CD4-positive, alpha-beta T cell treated with Interleukin-12 subunit alpha and Interleukin-12 subunit beta, for 1 hour (primary cell): ENCODE measurements at places on chromosomes 6 and 20.

DNA sequence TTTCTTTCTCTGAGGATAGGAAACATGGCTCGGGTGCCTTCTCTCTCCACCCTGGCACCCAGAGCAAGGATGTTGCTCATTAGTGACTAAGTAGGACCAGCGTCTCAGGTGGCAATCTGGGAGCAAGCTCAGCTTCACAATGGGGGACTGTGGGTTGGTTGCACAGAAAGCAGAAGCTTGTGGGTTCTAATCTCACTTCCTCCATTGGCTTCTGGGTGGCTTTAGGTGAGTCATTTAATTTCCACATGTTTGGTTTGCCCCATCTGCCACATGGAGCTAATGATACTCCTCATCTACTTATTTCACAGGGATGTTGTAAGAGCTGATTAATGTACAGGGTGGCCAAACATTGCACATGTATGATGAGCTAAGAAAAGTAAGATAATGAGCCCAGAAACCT is 54.8 kb upstream of the AKIRIN2 start:
- DNase-seq, result peak; percentile 39

DNA sequence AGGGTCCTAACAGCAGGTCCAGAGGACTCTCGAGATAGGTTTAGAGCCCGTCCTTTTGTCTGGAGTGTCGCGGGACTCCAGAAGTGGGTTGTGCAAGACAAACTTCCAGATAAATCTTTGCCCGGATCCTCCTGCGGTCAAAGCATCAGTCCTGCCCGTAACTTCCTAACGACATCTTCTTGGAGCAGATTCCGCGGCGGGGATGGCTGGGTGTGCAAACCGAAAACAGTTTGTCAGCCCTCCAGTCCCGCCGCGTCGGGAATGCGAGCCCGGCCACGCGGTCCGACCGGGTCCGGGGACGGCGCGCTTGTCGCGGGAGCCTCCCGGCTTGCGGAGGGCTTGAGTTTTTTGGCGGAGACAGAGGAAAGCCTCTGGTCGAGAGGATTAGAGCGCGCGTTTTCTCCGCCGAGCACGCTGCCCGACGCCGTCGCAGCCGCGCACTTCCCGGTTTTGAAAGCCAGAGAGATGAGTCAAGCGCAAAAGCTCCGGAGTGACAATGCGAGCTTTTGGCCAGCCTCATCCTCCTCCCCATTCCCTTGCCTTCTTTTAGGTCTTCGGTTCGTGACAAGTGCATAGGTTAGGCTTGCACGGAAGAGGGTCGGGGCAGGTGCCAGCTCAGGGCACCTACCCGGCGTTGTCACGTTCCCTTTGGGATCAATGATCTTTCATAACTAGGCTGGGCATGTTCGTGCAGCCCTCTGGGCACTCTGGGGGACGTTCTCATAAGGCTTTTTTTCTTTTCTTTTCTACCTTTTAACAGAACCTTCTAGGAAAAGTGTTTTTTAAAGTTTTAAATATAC is 91.3 kb upstream of the PRDM1 start:
- peak; percentile 50 for DNase-seq

- no peak for DNase-seq
Observed at GRCh38 chr6:78832091-78832808, 35.1 kb upstream of the IRAK1BP1 start.

GRCh38 chr20:47713878-47714450 is 71.3 kb downstream of the SULF2 start:
- DNase-seq, result no peak

DNA sequence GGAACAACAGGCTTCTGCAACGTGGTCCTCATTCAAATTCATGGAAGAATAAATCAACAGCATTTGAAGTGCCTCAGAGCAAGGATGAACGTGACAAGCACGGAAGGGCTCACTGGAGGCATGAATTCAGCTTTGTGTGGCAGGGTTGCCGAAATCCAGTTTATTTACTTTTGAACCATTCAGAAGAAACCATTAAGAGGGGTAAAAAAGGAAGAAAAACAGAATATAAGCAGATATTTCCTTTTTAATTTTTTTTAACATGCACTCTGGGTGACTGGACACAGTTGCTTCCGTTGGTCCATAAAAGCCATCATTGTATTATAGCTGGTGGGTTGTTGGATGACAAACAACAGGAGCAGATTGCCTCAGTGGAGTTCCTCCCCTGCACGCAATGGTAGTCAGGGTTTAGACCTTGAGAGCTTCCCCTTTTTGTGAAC is 17.3 kb upstream of the SNRPB2 start:
- no peak for DNase-seq

DNA sequence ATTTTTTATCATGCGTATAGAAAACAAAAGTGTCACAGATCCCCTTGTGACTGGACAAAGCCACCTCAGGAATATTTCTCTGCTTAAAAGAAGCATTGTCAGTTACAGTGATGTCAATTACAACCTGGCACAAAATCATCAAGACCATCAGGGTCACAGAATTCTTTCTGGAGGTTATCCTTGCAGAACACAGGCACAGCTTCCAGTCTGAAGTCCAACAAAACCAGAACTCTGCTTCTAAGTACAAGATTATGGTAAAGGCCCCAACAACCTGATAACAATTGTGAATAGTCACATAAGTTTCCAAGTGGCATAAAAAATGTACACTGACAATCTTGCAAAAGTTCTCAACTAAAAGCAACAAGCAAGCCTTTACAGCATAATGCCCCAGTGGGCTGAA is 21.0 kb downstream of the PLAGL2 start:
- DNase-seq, result no peak

DNA sequence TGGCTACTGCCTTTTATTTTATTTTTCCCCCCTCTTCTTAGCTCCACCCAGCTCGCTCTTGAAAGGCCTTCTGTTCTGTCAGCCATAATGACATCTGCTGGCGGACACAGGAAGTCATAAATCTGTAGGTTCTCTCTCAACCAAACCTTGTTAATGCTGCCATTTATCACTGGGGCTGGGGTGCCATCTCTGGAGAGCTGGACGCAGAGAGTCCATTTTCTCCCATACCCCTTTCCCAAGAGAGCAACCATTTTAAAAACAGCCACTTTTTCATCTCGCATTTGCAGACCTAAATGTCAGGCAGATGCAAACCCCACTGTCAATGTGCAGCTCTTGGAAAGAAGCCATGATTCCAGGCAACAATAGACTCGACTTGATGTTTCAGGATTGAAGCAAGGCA is 13.0 kb upstream of the TSHZ2 start:
- DNase-seq, result no peak

- DNase-seq, result no peak
Observed at GRCh38 chr20:40467067-40467466, 222.0 kb downstream of the MAFB start.

GRCh38 chr6:144896289-144896688 is 611.2 kb downstream of the UTRN start:
- DNase-seq, result no peak

DNA sequence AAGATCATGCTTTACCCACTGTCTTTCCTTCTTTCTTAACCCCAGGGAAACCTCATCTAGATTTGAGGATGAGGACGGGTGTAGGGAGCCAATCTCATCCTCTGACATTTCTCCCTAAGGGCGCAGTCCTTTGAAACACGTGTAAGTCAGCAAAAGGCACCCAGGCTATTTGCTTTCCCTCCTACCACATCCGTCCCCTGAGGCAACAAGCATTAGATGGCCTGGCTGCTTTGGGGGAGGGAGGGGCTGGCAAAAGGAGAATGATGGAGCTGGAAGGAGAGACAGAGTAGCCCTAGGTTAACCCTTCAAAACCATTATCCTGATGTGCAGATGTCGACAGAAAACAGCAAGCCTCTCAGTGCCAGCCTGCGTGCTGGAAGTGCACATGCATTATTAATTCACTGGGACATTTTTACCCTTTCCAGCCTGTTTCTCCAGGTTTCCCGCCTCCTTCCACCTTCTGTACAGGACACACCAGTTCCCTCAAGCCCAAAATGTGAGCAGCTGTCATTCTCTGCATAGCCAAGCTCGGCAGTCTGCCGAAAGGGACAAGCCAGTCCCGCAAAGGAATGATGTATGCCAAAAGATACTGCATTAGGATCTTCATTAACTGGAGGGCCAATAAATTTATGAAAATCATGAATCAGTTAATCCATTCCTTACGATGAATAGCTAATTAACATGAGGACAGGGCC is 547.2 kb downstream of the CD83 start:
- no peak for DNase-seq

DNA sequence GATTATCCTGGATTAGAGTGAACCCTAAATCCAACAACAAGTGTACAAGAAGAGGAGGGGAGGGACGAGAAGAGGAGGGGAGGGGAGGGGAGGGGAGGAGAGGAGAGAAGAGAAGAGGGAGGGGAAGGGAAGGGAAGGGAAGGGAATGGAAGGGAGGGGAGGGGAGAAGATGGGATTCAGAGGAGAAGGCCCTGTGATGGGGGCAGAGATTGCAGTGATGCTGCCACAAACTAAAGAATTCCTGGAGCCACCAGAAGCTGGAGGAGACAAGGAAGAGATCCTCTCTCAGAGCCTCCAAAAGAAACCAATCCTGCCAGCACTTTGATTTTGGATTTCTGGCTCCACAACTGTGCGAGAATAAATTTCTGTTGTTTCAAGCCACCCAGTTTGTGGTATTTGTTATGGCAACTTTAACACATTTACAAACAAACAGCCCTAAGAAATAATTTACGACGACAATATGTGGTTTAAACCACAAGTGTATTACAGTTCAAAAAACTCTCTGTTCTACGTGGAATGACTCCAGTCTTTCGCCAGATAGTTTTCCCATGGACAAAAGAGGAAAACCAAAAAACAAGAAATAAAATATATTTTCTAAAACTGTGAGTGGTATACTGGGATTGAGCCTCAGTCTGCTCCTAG is 235.4 kb downstream of the HDGFL1 start:
- no peak for DNase-seq

GRCh38 chr6:42689371-42689770 is 33.0 kb downstream of the PRPH2 start:
- no peak for DNase-seq

GRCh38 chr6:168221000-168221399 is 98.6 kb downstream of the DACT2 start:
- DNase-seq, result no peak

- DNase-seq, result no peak
Observed at GRCh38 chr6:161568885-161569456, 295.1 kb upstream of the AGPAT4 start.

GRCh38 chr6:140774080-140774505 is 1358.6 kb upstream of the GJE1 start:
- DNase-seq, result no peak

GRCh38 chr20:36219671-36220220 is 16.5 kb upstream of the AAR2 start:
- DNase-seq, result no peak

DNA sequence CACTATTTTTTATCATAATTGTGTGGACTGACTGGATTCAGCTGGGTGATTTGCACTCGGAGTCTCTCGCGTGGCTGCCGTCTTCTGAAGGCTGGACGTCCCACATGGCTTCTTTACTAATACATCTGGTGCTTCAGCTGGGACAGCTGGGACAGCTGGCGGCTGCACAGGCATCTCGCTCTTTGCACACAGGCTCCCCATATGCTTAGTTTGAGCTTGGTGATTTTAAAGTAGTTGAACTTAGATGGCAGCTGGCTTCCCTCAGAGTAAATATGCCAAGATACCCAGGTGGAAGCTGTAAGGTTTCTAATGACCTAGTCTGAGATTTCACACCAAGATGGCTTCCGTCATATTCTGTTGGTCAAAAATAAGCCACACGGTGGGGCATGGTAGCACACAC is 38.7 kb upstream of the PPP1R3G start:
- DNase-seq, result no peak

GRCh38 chr6:156434795-156435190 is 342.4 kb upstream of the ARID1B start:
- DNase-seq, result no peak

DNA sequence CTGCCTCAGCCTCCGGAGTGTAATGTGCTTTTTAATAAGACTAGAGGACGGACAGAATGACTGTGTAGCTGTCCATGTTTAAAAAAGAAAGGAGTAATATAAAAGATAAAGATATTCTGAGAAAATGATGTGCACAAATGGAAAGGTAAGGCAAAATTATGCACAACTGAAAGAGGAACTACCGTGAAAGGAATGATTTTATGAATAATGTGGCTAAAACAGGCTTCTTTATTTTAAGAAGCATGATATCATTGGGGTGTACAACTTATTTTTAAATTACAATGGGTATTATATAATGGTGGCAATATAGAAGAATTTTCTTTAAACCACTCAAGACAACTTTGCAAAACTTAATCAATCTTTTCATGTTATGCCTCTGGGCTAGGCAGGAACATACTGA is 78.1 kb downstream of the FIG4 start:
- DNase-seq, result no peak

DNA sequence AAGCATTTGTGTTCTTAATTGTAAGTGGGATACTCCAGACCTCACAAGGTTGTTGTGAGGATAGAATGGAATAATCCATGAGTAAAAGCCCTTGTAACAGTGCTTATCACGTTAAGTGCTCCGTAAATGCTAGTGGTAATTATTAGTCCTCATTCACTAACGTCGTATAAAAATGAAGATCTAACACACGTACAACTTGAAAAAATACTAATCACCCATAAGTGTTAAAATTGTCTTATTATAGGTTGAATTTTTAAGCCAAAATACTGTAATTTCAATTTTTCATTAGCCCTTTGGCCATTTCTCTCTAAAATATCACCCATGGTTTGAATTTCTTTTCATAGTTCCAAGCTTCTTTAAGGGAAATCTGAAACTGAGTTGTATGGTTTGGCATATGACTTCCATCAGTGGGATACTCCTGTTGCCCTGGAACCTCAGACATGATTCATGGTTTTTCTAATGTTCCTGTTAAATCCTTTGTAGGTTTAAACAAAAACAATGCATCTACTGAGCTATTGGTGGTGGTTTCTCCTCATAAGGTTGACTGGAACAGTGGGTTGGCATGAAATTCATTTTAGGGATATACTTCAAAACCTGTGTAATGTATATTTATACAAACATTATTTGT is 19.1 kb downstream of the XRN2 start:
- no peak for DNase-seq

DNA sequence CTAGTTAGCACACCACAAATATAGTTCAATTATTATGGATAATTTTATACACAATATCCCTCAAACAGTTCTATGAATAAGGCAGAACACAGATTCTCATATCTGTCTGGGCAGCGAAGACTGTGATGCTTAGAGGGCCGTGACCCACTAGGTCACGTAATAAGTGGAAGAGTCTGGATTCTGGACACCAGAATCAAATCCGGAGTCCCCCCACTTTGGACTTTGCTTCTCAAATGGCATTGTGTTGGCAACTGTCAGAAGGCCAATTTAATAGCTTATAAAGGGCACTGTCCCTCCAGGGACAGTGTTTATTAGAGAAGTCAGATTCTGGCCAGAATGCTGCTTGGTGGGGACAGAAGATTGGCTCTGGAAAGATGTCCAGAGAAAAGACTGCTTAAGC is 6.8 kb upstream of the CCDC167 start:
- no peak for DNase-seq

DNA sequence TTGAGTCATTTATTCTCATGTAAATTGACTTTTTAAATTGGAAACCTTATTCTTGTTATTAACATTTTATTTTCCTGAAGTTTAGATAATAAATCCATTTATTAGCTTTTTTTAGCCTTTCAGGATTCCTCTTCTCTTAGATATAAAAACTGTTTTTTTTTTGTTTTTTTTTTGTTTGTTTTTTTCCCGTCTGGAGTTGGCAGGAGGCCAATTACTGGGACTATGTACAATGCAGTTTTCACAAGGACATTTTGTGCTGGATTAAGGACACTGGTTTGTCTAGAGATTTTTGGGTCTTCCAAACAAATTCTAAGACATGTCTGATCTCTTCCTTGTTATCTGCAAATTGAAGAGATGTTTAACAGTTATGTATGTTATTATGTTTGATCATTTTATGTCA is 1.3 kb downstream of the BTNL2 start:
- DNase-seq, result no peak

GRCh38 chr6:135905604-135906300 is 54.3 kb downstream of the PDE7B start:
- no peak for DNase-seq
